NCI-H1436 treated with DMSO at 0.1 percent for 48 hours (cell line): ENCODE measurements at places on chromosomes 7 and 10.

DNA sequence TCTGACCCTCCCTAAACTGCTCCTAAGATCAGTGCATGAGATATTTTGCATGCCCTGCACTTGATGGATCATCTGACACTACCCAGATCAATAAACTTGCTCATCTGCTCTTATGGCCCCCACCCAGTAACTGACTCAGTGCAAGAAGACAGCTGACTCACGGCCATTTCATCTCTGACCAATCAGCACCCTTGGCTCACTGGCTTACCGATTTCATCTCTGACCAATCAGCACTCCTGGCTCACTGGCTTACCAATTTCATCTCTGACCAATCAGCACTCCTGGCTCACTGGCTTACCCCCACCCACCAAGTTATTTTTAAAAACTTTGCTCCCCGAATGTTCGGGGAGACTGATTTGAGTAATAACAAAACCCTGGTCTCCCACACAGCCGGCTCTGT is 37.2 kb upstream of the OPTN start:
- DNase-seq, result no peak

DNA sequence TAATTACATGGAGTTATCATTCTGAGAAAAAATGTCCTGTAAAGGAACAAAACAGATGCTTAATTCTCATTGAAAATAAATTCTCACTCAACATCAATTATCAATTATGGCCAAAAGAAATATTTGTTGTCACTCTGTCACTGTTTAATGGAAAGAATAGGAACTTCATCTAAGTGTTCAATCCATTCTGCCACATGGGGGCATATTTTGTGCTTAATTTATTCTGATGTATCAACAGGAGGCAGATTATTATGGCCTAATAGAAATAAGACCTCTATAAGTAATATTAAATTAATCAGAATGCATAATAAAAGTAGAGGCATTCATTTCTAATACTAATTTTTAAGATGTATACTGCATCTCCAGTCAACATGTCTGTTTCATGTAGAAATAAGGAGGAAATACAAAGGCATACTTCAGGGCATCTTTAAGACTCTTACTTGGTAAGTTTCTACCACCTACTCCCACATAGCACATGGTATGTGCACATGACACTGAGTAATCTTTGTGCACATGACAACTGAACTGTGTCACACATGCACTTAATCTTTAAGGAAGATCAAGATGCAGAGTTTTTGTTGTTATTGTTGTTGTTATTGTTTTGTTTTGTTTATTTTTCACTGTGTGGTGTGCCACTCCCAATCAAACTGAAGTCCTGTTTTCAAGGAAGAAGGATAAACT is 420.4 kb upstream of the SEMA3A start:
- DNase-seq, result no peak

DNA sequence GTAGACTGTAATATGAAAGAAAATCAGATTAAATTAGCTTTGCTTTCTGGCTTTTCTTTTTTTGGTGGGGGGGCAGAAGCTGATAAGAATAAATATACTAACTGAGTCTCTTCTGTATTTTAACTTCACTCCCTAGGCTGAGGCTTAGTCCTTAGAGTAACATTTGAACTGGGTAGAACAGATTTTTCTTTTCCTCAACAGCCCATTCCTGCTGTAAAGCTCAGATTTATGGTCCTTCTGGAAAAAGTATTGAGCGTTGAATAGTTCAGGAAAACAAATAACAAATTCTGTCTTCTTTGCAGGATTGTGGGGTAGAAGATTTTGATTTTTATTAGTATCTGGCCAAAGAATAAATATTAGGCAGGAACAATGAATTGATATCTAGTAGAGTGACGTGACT is 17.9 kb downstream of the SGPL1 start:
- no peak for DNase-seq

- no peak for DNase-seq
Observed at GRCh38 chr10:48608976-48609375, 4.1 kb upstream of the ARHGAP22 start.

DNA sequence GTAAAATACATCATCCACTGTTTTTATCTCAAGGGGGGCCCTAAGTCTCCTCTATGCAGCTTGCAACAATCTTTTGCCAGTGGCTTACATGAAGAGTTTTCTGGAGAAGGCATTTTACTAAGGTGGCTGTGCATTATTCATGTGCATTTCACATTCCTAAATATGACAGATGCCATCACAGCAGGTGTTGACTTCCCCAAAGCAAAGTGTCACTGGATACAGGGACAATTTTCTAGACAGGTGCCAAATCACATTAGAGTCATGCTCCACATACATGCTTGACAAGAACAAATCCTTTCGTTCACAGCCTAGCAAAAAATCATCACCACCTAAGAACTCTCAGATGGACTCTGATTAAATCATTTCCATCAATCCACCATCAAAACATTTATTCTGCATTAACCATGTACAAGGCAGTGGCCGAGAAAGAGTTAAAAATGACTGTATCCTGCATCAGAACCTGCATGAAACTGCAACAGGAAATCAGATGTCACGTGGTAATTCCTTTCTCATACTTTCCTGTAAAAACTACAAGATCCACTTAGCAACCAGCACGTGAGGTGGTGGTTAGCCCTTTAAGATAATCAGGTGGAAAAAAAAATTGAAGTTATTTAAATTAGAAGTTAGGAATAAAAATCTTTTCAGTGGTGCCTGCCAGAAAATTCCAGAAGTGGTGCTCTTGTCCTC is 88.2 kb upstream of the AFAP1L2 start:
- DNase-seq, result no peak

DNA sequence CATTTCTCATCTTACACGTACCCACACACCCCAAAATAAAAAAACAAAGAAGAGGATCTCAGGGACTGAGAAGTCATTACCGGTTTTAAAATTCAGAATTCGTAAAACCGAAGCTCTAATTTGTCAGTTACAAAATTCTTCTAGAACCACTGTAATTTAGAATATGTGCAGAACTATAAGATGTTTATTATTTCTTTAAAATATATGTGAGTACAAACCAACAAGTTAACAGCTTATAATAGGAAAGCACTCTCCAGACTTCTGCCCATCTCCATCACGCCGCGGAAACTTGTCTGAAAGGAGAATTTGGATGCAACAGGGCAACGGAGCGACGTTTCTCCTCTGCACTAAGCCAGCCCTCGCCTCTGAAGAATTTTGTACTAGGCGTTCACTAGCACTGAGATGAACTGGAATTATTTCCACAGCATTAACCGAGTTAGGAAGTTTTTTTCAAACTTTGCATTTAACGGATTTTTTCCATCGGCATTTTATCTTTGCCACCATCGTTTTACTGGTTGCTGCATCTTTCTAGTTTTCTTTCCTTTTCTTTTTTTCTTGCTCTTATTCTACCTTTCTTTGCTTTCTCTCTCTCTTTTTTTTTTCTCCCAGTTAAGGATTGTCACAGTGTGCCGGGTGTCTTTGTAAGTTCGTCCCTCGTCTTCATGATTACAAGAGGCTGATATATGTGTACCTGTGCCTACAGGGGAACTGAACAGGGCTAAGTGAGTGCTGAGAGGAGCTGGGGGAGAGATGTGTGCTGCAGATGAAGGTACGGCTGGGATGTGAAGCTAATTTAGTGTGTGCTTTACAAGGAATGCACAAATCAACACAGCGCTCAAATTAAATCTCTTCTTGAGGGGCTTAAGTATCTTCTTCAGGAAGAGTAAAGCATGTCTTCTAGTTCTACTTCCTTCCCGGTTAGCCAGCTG is 295.9 kb upstream of the NFE2L3 start:
- no peak for DNase-seq

- DNase-seq, result peak; percentile 29
Observed at GRCh38 chr7:129664029-129665012, 52.8 kb downstream of the NRF1 start.

GRCh38 chr10:104231784-104232612 is at the start of gene CFAP43:
TSS of gene CFAP43 (minus strand) at chr10:104232364. CDS start at chr10:104232246, 118 bp downstream.
- DNase-seq, result peak; percentile 71

- no peak for DNase-seq
Observed at GRCh38 chr10:119703903-119704508, 21.8 kb upstream of the INPP5F start.
